ENCODE measurements at places on chromosomes 5 and 9.

- no peak for DNase-seq
Observed at GRCh38 chr5:89932771-89933181, 476.8 kb downstream of the CETN3 start.

GRCh38 chr5:132250547-132250946 is 6.9 kb upstream of the PDLIM4 start:
- no peak for DNase-seq

GRCh38 chr5:68169903-68170302 is 45.7 kb upstream of the PIK3R1 start:
- no peak for DNase-seq

DNA sequence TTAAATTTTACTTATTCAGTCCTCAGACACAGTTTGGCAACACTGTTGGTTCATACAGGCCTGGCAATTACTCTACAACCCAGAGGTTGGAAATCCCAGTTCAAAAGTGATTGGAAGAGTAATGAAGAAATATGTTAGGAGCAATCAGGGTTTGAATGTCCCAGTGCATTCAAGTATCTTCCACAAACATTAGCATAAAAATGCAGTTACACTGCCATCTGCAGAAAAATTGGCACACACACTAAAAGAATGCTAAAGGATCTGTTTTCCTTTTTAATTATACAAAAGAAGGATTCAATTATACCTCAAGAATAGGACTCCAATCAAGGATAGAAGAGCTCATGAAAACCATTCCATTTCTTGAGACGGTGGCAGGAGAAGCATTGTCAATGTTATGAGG is 130.2 kb downstream of the DNAH5 start:
- DNase-seq: no peak

- no peak for DNase-seq
Observed at GRCh38 chr5:132779961-132780360, 2.9 kb upstream of the SEPTIN8 start.

- no peak for DNase-seq
Observed at GRCh38 chr5:136374638-136375037, 9.3 kb upstream of the TRPC7 start.

DNA sequence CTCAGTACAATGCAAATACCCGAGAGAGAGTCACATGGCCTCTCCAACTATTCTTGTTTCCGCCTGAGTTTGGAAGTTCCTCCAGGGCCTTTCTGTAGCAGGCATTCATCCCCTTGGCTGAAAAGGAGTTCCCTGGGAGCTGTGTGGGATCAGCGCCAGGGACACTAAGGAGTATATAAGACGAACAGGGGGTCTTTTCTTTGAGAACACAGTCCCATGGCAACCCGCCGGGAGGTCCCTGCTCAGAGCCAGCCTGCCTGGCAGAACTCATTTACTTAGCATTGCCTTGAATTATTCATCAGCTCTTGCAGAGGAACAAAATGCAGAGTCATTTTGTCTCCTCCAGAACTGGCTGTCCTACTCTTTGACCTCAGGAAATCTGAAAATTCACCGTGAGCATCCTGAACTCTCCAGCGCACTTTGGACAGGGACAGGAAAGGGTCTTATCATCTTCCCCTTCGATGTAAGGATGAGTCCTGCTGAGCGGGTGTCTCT is 120.4 kb upstream of the OSMR start:
- DNase-seq: no peak

DNA sequence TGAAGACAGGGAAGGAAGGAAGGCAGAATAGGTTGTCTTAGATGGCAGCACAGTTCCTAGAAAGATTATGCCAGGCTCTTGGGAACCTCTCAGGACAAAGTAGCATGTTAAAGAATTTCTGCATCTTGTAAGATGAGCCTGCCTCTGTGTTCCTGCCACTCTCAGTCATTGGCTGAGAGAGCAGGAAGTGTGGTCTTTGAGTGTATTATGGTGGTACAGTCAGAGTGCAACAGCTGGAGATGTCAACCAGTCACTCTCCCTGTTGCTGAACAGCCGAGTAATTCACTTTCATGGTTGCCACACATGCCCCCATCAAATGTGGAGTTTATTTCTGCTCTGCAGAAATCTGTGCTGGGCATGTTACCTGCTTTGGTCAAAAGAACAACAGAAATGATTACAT is 659.6 kb upstream of the RIOK2 start:
- no peak for DNase-seq

DNA sequence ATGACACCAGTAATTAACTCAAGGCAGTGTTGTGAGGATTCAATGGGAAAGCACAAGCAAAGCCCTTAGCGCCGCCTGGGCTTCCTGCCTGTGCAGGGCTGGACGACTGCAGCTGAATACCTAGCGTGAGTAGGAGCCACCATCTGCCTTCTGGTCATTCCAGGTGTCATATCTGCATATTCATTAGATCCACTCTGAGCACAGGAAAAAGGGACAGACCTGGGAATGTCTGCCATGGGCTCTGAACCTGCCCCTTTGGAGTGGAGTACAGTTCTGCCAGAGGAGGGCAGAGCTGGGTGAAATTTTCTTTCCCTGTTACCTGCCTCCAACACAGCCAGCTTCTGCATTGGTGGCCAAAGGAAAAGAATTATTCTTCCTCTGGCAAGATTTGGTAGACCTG is 298.8 kb downstream of the NSG2 start:
- DNase-seq: no peak

DNA sequence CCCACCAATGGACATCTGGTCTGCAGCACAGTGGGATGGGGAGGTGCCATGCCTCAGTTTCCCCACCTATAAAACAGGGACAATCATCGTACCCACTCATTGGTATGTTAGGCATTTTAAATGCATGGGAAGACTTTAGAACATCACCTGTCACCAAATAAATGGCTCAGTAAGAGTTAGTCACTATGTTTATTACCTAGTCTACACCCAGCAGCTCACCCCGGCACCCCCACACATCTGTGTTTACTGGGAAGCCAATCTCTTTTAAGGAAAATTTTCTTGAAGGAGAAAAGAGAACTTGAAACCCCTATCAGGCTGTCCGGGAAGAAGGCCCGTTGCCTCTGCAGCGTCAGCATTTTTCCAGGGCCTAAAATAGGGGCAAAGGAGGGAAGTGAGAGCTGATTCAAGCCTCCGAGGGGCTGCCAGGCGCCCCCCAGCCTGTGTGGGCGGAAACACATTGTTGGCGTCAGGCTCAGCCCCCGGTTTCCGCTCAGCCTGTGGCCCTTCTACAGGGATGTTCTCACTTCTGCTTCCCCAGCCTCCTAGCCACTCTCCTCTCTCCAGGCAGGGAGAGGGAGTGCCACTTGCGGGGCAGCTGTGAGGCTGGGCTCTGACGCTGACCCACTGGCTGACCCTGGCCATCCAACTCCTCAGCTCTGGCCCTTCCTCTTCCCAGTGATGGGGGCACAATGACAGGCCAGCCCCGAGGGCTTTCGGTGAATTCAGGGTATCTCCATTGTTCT is 4.6 kb downstream of the CSF1R start:
- no peak for DNase-seq

GRCh38 chr9:123550797-123551196 is 194.8 kb downstream of the CRB2 start:
- peak; percentile 51 for DNase-seq

DNA sequence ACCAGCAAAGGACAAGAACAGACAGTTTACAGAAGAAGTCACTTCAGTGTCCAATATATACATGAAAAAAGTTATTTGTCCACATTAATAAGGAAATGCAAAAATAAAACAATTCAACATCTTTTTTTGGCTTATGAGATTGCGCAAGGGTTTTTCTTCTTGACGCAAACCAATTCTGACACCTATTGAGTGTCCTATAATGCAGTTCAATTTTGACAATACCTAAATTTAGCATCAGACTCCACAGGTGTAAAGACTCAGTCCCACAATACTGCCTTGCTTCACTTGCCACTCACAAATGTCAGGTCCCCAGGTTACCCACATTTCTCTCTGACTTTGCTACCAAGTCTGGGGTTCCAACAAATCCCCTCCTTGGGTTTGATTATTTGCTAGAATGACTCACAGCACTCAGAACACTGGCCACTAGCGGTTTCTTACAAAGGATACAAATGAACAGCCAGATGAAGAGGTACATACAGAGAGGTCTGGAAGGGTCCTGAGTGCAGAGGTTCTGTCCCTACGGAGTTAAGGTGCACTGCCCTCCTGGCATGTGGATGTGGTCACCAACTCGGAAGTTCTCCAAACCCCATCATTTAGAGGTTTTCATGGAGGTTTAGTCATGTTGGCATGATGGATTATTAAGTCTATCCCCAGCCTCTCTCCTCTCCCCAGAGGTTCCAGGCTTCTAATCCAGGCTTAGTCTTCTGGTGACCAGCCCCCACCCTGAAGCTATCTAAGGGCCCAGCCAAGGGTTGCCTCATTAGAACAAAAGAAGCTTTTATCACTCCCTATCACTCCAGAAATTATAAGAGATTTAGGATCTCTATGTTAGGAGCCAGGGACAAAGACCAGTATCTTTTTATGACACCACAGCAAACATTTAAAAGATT is 27.0 kb upstream of the SLC22A5 start:
- DNase-seq: no peak

GRCh38 chr5:78060421-78060820 is 234.1 kb downstream of the AP3B1 start:
- DNase-seq: no peak

- DNase-seq: no peak
Observed at GRCh38 chr5:71872311-71872864, 153.3 kb downstream of the CARTPT start.

DNA sequence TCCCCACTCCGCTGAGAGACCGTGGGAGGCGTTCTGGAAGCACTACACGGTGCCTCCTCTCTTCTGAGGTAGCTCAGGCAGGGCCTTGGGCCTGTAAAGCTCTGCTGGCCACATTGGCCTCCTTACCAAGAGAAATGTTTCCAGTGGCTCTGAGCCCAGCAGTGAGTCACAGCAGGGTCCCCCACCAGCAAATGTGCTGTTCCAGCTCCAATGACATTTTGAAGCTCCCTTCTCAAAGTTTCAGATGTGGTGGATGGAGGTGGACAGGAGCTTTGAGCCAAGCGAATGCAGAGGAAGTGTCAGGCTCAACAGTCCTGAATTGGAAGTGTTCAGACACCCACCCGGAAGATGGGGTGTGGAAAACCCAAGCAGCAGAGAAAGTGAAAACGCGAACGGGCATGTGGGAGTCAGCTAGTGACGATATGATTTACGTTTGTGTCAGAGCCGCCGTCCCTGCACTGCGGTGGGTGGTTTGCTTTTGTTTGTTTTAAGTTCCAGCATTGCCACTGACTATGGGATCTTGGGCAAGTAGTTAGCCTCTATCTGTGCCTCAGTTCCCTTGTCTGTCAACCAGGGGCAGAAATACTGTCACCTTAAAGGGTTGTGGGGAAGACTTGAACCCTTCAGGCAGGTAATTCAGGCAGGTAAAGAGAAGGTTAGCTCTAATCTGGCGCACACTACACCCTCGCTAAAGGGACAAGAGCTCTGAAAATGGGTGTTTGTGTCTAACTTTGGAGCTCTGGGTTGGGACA is 38.2 kb downstream of the C5orf15 start:
- no peak for DNase-seq

DNA sequence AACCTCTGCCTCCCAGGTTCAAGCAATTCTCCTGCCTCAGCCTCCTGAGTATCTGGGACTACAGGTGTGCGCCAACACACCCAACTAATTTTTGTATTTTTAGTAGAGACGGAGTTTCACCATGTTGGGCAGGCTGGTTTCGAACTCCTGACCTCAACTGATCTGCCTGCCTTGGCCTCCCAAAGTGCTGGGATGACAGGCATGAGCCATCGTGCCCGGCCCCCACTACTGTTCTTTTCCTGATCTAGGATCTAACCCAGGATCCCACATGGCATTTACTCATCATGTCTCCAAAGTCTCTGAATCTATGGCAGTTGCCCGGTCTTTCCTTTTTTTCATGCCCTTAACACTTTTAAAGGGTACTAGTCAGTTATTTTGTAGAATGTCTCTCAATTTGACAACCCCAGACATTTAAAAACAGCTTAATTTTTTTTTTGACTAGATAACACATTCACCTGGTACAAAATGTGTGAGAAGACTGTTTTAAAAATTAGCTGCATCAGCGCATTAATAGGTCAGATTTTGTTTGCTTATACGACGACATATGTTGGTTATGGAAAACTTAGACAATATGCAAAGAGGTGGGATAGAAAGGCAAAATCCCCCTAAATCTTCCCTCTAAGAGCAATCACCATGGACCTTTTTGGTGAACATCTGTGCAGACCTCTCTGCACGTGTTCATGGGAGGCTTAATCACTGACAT is 46.5 kb downstream of the STOM start:
- no peak for DNase-seq

DNA sequence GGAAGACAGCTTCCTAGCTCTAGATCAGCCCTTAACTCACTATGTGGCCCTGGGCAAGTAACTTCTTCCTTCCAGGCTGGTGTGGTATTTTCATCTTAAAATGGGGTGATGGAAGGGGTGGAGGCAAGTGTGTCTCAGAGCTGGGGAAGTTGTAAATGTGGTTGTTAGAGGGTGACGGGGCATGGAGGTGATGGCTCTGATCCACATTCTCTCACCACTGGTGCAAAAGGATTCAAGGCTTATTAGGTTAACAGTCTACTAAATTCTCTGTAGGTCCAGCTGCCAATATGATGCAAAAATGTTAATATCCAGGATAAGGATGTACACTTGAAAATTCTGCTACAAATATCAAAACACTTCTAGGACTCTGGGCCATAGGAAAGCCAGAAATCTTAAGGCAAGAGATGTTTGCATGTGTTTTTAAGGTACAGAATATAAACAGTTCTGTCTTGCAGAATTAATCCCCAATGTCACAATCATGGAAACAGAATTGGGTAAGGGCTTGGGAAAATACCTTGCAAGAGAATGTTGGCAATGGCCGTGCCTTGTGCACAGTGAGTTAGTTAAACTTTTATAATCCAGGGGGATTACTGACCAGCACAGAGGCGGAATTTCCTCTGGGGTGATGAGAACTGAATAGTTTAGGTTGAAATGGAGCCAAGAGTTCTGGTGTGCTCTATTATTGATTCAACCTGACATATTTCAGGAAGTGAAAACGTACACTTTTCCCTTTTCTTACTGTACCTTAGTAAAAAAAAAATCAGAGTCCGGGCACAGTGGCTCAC is 19.8 kb downstream of the TNFSF15 start:
- DNase-seq: no peak

DNA sequence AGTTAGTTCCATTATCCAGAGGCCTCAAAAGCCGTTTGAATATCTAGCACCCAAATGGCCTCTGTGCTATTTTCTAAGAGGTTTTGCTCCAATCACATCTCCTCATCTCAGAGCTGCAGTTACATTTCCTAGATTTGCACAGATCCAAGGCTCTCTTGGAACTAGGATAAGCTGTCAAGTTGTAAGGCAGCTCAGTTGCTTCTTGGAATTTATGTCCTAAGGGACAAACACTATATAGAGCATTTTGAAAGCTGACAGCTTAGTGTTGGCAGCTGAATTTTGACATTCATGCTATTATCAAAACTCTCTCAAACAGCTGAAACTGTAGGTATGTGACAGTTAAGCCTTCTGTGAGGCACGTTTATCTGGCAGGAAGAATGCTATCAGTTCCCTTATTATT is 97.0 kb downstream of the MACIR start:
- no peak for DNase-seq

- no peak for DNase-seq
Observed at GRCh38 chr5:74277418-74277817, 363.1 kb downstream of the ENC1 start.

GRCh38 chr5:126358525-126358924 is 64.7 kb upstream of the GRAMD2B start:
- no peak for DNase-seq
